ENCODE measurements at places on chromosomes 5 and 9.

DNA sequence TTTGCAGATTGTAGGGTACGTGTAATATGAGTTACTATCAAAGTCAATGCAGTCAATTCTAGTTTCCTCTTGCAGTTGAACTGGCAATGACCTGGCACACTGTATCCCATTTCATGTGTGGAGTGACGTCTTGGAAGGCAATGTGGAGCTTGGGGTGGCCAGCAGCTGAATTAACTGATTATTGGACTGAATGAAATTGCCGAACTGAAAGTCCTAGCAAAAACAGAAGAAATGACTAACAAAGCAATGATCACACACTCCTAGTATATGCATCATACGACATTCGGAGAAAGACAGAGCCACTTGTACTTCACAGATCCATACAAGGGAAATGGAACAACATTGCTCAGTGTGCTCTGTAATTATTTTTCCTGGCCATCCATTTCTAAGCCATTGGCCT, 259.1 kb upstream of the DAPK1 start:
- no peak for DNase-seq

DNA sequence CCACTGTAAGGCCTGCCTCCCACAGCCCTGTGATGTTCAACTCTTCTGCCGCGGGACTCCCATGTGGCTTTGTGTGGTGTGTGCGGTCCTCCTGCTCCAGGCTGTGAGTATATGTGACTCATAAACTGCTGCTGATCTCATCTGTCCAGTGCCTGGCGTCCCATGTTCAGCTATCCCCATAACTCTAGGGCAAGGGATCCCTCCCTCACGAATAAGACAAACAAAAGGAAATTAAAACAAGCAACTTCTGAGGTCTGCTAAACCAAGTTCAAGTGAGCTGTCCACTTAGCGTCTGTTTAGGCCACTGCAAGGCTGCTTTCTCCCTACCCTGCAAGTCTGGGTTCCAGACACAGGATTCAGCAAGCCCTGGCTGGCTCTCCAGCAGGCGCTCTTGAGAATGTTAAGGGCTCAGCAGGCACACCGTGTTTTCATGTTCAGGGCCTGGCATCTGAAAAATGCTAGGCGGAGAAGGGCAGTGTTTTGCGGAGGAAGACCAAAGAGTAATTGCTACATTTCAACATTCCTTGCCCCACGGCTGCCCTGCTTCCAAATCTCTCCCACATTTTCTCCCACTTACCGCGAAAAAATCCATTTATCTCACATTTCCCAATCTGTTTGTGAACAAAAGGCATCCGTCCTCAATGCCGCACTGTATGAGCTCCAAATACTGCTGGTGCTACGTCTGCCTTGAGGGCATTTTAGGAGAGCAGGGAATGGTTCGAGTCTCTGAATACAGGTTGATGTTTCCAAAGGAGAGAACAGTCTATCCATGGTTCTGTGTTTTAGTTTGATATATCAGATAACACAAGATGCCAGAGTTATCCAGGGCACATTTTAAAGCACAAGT, 280.2 kb downstream of the SEMA5A start:
- no peak for DNase-seq

DNA sequence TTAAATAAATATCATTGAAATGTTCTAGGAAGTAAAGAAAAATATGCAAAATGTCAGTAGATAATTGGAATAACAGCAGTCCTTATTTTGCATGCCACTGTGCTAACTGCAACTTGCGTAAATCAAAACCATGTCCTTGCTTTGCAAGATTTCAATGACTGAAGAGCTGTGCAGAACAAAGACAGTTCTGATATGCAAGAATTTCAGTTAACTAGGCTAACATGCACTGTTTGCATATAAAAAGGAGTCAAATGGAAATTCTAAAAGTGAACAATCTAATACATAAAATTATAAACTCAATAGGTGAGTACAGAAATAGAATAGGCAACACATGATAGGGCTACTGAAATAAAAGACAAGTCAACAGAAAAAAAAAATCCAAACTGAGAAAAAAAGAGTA, 1844.6 kb upstream of the NUDT12 start:
- no peak for DNase-seq

DNA sequence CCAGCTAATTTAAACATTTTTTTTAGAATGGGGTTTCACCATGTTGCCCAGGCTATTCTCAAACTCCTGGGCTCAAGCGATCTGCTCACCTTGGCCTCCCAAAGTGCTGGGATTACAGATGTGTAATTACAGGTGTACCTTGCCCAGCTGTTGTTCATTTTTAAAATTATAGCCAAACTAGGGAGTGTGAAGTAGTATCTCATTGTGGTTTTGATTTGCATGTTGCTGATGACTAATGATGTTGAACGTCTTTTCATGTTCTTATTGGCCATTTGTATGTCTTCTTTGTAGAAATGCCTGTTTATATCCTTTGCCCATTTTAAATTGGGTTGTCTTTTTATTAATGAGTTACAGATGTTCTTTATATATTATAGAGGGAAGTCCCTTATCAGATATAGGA, 31.5 kb downstream of the EHMT1 start:
- no peak for DNase-seq

DNA sequence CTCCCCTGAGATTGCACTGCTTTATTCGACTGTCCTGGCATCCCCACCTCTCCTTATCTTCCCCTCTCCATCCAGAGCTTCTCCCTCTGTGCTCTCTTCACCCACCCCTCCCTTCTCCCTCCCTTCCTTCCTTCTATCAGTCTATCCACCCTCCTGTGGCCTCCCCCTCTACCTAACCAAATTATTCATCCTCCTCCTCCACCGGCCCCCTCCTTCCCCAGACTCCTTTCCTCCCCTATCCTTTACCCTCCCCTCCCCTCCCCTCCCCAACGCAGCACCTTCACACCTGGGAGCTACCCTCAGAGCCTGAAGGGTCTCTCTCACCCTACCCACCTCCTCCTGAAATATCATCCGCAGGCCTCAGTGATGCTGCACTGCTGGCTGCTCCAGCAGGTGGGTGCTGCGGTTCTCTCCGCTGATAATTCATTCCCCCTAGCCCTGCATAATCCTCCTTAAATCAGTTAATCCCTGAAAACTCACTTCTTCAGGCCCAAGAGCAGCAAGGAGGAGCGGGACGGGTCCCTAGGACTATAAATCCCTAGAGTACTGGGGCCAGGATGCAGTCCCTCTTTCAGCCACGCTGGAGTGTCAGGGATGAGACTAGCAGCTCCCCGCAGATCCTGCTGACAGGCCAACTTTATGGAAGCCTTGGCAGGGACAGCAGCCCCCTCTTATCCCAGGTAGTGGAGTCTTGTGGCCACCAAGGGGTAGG, 97.8 kb downstream of the PCDH1 start:
- no peak for DNase-seq

DNA sequence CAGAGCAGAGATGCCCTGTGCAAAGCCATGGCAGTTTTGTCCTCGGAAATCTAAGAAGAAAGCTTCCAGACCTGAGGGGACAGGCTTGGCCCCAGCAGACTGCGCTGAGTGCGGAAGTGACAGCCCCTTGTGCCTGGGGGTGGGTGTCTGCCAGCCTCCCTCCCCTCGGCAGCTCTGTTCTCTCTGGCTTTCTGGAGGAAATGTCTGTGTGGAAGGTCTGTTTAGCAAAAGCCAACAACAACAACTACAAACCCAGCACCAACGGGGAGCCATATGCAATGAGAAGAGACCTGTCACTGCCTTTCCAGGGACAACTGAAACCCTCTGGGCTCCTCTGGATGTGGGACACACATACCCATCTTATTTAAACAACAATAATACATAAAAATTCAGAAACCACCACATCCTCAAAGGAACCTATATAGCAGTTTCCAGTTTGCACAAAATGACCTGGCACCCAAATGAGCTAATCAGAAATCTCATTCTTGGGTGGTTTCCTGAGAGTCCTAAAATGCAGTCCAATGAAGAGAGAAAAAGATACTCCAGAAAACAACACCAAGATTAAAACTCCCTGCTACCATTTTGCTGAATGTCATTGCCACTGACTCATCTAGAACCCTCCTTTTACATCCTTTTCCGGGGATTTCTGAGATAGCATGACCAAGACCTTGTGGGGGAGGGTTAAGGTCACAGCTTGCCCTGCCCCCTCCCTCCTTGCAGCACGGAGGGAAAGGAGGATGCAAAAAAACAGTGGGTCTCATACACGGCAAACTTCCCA, 97.7 kb downstream of the AK8 start:
- no peak for DNase-seq

Data from NCI-H1436 (cell line).